ENCODE measurements at places on chromosomes 2 and 18.

GRCh38 chr2:8750221-8750620 is 68.4 kb downstream of the ID2 start:
- no peak for DNase-seq

- no peak for DNase-seq
Observed at GRCh38 chr18:61865466-61866175, 27.2 kb downstream of the RNF152 start.

- DNase-seq, result no peak
Observed at GRCh38 chr18:51171223-51171622, 26.3 kb downstream of the MEX3C start.

GRCh38 chr18:555705-556457 is 24.3 kb upstream of the CETN1 start:
- no peak for DNase-seq

DNA sequence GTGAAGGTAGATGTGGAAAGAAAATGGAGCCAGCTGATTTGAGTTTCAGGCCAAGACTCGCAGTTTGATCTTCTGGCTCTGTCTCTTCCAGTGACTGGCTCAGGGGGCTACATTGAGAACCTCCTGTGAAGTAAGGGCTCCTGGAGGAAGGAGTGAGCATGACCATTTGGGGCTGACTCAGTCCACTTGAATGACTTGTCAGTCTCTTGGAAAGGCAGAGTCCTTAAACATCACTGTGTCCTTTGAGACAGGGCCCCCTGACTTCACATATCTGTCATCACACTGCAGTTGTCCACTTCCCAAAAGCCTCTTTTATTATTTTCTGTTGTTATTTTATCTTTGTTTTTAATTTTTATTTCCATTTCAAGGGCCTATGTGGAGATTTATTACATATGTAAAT is 204.6 kb upstream of the APCDD1 start:
- no peak for DNase-seq

DNA sequence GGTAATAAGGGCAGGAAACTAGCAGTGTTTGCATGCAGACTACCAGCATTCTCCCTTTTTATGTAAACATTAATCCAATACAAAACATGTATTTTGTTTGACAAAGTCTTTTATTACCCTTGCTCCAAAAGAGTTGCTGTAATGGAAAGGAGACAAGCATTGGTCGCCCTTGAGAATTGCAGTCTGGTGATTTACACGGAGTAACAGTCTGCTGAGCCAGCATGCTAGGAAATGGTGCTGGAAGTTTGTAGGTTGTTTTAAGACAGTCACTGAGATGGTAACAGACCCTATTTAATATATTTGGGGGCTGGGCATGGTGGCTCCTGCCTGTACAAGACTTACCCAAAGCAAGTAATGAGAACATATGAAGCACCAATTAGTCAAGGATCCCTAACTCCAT is 2.8 kb upstream of the PRKCE start:
- DNase-seq, result no peak

GRCh38 chr2:151862700-151863099 is 34.5 kb upstream of the ARL5A start:
- DNase-seq, result no peak

DNA sequence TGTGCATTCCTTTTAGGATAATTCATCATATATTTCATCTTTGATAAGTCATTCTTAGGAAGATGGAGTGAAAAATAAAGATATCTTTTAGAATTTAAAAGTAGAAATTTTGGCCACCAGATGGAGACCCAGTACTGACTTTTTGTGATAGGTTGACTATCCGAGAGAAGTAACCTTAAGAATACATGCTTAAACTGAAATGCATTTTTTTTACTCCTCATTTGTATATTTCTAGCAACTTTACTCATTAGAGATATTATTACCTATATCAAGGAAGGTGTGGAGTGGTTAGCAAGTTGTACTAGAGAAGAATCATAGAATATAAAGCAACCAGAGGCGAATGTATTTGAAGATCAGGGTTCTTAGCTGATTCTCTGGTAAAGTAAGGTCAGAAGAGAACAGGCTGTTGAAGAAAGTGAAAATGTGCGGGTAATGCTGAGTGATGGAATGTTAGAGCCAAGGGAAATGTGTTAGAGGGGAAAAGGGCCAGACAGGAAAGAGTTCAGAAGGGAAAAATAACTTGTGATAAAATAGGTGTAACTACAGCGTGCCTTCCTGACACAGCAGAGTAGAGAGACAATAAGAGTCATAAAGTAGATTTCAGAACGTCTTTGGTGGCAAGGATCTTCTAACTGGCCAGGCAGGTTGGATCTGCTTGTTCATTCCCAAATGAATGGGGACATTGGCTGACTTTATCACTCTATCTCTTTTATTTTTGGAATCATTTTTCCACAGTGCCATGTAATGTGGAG is 52.3 kb downstream of the TDRD15 start:
- DNase-seq, result no peak

GRCh38 chr2:157305723-157306110 is 19.9 kb downstream of the ERMN start:
- DNase-seq, result no peak

- DNase-seq, result no peak
Observed at GRCh38 chr2:38539086-38539485, 63.6 kb downstream of the HNRNPLL start.

GRCh38 chr18:70499218-70499691 is 210.4 kb downstream of the SOCS6 start:
- no peak for DNase-seq

DNA sequence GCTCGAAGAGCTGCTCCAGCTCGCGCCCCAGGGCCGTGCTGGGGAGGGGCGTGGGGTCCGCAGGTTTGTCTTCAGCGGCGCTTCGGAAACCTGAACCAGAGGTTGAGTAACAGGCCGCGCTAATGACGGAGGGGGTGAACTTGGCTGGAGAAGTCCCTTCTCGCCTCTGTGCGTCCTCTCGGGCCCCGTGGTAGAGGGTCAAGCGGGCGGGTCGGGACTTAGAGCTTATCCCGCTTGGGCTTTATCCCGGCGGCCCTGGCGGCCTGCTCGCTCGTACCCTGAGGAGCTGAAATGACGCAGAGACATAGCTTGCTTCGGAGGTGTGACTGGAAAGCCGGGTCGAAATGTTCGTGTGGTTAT is 479 bp downstream of the RNMT start:
- no peak for DNase-seq

GRCh38 chr18:79628416-79629248 is 51.0 kb upstream of the CTDP1 start:
- DNase-seq, result no peak

GRCh38 chr2:101360232-101360631 is 27.1 kb downstream of the CREG2 start:
- no peak for DNase-seq

- DNase-seq, result no peak
Observed at GRCh38 chr2:64029116-64029665, 10.0 kb upstream of the VPS54 start.
